ENCODE measurements at places on chromosomes 11 and 22. TPM values are rescaled to one million over a fixed set of nuclear protein-coding genes. Genes with fewer than 3 reads are reported as not detected.

DNA sequence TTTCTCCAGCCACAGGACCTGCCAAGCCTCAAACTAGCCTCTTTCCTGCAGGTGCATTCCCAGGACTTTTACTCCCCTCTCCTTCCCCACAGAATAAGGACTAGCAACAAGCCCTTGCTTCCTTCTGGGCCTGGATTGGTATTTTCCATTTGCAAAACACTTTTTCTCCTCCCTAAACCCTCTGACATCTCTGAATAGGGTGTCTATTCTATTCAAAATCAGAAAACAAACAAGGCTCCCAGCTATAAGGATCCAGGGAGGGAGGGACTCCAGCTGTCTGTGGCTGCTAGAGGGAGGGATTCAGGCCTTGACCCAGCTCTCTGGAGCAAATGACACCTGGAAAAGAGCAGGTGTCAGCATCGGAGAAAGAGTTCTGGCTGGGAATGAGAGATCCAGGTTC, 168.5 kb upstream of the BDNF start:
- no peak for DNase-seq
- no peaks in the 10 kb centered on the region for H3K4me1 ChIP-seq
- H3K4me3 ChIP-seq = no peak overlapping the region
- no peaks in the 10 kb centered on the region for H3K36me3 ChIP-seq
- no peaks in the 10 kb centered on the region for H3K27me3 ChIP-seq

DNA sequence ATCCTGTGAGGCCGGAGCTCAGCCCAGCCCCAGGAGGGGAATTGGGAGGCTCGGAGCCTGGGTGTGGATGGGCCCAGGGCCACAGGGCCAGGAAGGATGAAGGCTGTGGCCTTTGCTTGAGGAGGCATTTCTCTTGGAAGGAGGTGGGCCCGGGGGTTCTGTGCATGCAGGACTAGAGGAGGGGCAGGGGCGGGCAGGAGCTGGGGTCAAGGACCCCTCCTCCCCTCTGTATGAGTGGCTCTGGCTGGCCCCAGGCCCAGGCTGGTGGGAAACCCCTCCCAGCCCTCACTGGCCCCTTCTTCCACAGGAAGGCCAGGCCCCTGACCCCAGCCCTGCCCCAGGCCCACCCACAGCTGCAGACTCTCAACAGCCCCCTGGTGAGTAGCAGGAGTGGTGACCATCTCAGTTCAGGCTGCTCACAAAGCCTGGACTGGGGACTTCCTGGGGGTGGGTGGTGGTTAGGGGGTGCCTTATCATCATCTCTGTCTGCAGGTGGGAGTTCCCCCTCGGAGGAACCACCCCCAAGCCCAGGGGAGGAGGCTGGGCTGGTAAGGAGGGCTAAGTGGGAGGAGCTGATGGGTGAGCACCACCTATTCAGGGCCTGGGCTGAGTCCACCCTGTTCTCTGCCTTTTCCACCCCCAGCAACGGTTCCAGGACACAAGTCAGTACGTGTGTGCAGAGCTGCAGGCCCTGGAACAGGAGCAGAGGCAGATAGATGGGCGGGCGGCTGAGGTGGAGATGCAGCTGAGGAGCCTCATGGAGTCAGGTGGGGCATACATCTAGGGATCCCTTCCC, 6.0 kb downstream of the KCNK7 start:
- no peak overlapping the region for H3K27ac ChIP-seq
- no peaks in the 10 kb centered on the region for H3K36me3 ChIP-seq
- no peak overlapping the region for H3K4me3 ChIP-seq
- DNase-seq = no peak
- H3K27me3 ChIP-seq = no peaks in the 10 kb centered on the region

DNA sequence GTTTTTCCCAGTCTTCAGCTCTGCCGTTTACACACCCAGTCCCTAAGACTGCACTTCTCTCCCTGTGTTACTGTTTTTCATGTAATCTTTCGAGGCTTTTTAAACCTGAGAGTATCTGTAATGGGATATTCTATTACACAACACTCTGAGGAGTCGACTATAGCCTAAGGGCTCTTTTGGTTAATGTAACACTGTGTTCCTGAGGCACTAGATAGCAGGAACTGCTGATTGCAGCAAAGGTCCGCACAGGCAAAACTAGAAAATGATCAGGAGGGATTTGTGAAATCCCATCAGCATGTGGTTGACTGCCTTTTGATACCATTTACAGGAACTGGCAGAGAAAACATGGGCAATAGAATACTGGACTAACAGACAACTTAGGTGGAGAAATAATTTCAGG, 512.3 kb upstream of the RAG2 start:
- H3K4me1 ChIP-seq = no peaks in the 10 kb centered on the region
- no peak overlapping the region for H3K27ac ChIP-seq
- no peak overlapping the region for H3K4me3 ChIP-seq
- DNase-seq = no peak
- no peaks in the 10 kb centered on the region for H3K36me3 ChIP-seq
- H3K27me3 ChIP-seq = no peaks in the 10 kb centered on the region

DNA sequence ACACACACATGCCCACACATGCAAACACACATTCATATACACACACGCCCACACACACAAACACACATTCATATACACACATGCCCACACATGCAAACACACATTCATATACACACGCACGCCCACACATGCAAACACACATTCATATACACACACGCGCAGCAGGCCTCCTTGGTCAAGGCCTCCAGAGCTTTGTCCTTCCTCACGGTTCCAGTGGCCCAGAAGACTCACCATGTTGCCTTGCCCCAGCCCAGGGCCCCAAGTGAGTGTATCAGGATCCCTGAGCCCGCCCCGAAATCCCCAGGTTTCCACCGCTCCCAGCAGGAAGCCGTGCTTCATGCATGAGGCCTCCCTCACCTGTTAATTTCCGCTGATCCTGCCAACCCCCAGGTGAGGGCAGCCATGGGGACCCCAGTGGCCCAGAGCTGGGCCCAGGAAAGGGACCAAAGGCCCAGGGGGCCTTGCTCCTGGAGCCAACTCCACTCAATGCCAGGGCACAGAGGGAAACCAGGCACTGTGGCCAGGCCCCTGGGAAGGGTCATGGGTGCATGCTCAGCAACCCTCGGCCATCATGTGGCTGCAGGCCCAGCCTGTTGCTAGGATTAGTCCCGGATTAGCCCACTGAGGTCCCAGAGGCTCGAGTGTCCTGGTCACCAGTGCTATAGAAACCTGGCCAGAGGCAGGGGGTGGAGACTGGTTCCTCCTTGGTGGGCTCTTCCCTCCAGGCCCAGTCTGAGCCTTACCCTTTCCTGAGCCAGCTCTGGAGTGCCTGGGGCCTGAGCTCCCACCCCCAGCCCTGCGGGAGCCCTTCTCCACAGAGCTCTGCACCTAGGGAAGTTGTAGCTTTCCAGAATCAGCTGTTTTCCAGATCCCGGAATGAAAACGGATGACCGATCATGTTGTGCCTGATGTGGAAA, 34.4 kb downstream of the IGF2 start:
- no peaks in the 10 kb centered on the region for H3K4me1 ChIP-seq
- no peak for DNase-seq
- no peak overlapping the region for H3K27ac ChIP-seq
- no peaks in the 10 kb centered on the region for H3K36me3 ChIP-seq
- H3K4me3 ChIP-seq = no peak overlapping the region

GRCh38 chr11:60566776-60567175, 51.6 kb downstream of the MS4A13 start:
- H3K27me3 ChIP-seq = no peaks in the 10 kb centered on the region
- peaks cover 2% of the 10 kb centered on the region for H3K36me3 ChIP-seq
- no peak overlapping the region for H3K4me3 ChIP-seq
- DNase-seq = no peak

OR4D6 gene
- not detected for total RNA-seq

DNA sequence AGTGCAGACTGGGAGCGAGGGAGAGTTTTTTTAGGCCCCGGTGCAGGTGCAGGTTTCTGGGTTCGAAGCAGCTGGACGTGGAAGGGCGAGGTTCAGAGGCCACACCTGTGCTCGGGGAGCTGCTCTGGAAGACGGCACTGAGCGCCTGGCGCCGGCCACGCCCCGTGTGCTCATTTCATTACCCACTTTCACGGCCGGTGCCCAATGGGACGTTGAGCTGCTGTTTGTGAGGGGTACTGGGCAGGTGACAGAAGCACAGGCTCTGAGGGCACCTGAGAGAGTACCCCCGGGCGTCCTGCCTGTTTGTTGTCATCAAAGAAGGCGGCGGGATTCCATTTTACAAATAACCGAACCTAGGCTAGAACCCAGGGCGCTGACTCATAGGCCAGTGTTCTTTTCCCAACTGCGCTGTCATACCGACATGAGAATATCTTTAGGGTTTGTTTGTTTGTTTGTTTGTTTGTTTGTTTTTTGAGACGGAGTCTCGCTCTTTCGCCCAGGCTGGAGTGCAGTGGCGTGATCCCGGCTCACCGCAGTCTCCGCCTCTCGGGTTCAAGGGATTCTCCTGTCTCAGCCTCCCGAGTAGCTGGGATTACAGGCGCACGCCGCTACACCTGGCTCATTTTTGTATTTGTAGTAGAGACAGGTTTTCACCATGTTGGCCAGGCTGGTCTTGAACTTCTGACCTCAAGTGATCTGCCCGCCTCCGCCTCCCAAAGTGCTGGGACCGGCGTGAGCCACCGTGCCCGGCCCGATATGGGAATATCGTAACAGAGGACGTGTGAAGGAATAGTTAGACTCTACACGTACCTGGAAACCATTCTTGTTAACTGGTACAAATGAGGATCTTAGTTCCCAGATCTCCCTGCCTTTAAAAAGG, 16.6 kb upstream of the SPTBN2 start:
- H3K36me3 ChIP-seq = no peaks in the 10 kb centered on the region
- no peaks in the 10 kb centered on the region for H3K27me3 ChIP-seq
- H3K4me1 ChIP-seq = no peaks in the 10 kb centered on the region

DNA sequence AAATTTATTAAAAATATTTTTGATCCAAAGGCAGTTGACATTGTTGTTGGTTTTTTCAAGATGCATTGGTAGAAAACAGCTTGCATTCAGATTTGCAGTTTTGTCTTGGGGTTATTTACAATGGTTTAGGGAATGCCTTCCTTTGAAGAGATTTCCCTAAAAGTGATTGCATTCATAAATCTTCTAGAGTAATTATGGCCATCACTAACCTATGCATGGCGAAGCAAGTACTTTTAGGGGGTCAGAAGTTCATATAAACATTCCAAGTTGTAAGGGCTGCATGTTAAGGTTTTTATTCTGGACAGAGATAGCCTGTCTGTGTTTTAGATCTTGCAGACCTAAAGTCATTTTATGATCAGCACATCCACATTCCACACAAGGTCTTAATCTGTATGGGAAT, 53.5 kb downstream of the PPFIBP2 start:
- no peak for DNase-seq
- no peaks in the 10 kb centered on the region for H3K27me3 ChIP-seq
- H3K4me1 ChIP-seq = peaks cover 5% of the 10 kb centered on the region
- H3K36me3 ChIP-seq = peaks cover 14% of the 10 kb centered on the region
- no peak overlapping the region for H3K4me3 ChIP-seq

SYT8 gene
- total RNA-seq = not detected

DNA sequence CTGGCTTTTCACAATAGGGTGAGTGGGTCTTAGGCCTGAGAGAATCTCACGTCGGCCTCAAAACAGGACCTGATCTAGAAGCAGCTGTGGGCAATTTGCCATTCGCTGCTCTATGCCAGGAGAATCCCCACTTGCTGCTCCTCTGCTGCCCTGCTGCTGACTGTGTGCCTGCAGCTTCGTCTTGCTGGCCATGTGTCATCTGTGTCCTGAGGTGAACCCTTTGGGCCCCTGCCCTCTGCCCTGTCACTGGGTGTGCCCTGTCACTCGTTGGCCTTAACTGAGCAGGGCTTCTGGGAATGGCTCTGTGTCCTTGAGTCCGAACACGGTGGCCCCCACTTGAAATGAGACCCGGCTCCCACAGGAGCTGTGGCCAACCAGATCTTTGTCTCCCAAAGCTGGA, 6.2 kb downstream of the NAA40 start:
- no peaks in the 10 kb centered on the region for H3K4me1 ChIP-seq
- no peaks in the 10 kb centered on the region for H3K27me3 ChIP-seq
- no peak for DNase-seq
- no peak overlapping the region for H3K4me3 ChIP-seq
- H3K36me3 ChIP-seq = peaks cover 41% of the 10 kb centered on the region
- no peak overlapping the region for H3K27ac ChIP-seq

PRRG4 gene
- total RNA-seq = 1.2 TPM

- no peaks in the 10 kb centered on the region for H3K4me1 ChIP-seq
- no peaks in the 10 kb centered on the region for H3K36me3 ChIP-seq
- no peak overlapping the region for H3K27ac ChIP-seq
- H3K4me3 ChIP-seq = no peak overlapping the region
Measured at GRCh38 chr11:134584001-134584561, 172.0 kb upstream of the B3GAT1 start.

F2 gene
- not detected for total RNA-seq

DNA sequence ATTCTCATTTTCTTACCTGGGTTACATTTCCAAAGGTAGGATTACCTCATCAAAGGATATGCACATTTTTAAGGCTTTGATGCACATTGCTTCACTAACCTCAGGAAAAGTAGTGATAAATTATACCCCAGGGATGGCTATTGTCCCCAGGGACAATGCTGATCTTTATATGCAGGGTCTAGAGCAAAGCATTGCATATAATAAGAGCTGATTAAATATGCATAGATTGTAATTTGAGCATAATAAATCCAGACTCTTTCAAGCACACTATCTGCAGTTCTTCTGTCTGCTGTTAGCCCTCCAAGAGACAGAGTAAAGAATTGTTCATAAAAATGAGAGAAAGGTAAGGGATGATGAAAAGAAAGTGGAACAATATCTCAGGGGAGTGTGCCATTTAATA, 57.3 kb upstream of the SYT13 start:
- H3K27ac ChIP-seq = no peak overlapping the region
- no peaks in the 10 kb centered on the region for H3K36me3 ChIP-seq
- DNase-seq = no peak
- H3K27me3 ChIP-seq = no peaks in the 10 kb centered on the region
- no peak overlapping the region for H3K4me3 ChIP-seq
- H3K4me1 ChIP-seq = no peaks in the 10 kb centered on the region

DNA sequence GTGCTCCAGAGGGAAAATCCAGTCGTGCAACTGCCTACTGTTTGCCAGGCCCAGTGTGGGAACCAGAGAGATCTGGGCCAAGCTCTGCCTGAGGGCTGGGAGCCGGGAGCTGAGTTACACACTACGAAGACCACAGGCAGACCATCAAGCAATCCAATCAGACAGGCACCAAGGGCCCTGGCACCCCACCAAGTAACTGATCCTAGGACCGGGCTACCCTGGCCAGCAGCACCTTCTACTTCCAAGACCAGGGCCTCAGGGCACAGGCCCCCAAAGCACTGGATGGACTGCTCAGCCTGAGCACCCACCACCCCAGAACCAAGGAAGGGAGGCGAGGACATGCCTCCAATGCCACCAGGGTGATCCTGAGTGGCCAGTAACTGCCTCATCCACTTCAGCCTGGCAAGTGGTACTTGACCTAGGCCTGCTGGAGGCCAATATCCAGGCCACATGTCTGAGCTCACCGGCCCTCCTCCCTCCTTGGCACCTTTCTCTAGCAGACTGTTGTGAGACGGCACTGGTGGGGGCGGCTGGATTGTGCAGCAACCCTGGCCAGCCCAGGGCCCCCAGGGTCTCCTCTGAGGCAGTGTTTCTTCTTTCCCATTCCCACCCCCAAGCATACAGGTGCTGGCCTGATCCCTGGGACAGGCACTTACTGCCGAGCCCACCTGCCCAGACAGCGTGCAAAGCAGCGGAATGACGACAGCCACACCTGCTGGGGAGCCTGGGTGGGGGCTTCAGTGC, 20.7 kb upstream of the ARFGAP3 start:
- H3K4me3 ChIP-seq = no peak overlapping the region
- DNase-seq = no peak
- H3K27ac ChIP-seq = no peak overlapping the region
- H3K27me3 ChIP-seq = no peaks in the 10 kb centered on the region
- no peaks in the 10 kb centered on the region for H3K4me1 ChIP-seq

B4GALNT4 gene
- total RNA-seq = 105 TPM
